ENCODE measurements at places on chromosomes 16 and 17. TPM values are rescaled to one million over a fixed set of nuclear protein-coding genes. Genes with fewer than 3 reads are reported as not detected.

TNFAIP1 gene
- 40.5 TPM for polyA plus RNA-seq

DNA sequence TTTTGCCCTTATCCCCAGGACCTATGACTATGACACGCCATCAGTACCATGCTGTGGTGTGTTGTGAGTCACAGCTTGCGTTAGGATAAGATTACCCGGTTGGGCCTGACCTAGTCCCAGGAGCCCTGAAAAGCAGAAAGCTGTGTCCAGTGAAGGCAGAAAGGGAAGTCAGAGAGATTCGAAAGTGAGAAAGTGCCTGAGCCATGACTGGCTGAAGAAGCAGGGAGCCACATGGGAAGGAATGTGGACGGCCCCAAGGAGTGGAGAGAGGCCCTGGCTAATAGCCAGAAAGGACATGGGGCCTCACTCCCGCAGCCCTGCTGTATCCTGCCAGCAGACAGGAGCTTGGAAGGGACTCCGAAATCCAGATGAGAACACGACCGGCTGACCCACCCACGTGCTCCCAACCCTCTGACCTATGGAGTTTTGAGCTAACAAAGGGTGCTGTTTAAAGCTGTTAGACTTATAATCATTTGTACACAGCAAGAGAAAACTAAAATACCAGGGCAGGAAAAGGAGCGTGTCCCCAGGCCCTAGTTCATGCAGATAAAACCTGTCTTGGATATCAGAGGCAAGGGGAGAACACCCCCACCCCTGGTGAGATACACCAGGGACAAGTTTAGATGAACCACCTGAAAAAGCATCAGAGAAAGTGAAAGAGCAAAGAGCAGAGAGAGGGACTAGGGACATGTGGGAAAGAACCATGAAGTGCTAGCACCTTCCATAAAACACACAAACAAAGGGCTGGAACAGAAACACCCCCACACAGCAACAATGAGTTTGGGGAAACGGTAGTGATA lies 115.3 kb downstream of the SLC39A11 start:
- peak; percentile 46 for DNase-seq

C16orf89 gene
- polyA plus RNA-seq: 3.3 TPM

CDK3 gene
- 19.0 TPM for polyA plus RNA-seq

GSG1L gene
- 0.20 TPM for polyA plus RNA-seq

ZCCHC14 gene
- polyA plus RNA-seq: 41.8 TPM

DNA sequence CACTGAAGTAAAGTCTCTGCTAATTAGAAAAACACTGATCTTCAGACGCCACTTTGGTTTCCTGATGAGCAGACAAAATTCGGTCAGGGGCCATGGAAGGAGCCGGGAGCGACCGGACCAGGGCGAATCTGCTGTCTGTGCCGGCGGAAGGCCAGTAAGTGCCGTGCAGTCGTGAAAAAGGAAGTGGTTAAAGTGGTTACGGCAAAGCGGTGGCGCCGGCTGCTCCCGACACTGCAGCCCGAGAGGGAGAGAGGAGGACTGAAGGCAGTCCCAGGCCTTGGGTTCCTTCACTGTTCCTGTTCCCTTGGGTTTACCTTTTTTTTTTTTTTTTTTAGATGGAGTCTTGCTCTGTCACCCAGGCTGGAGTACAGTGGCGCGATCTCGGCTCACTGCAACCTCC lies 17.3 kb upstream of the HEXD start:
- no peak for DNase-seq

SPIRE2 gene
- polyA plus RNA-seq: 15.7 TPM

GRCh38 chr17:59511726-59512125 lies 53.7 kb upstream of the DHX40 start:
- no peak for DNase-seq

GRCh38 chr17:76537578-76538280 lies at the start of gene CYGB:
Gene CYGB (minus strand): TSS chr17:76537709. CDS start chr17:76537542, 167 bp downstream.
- DNase-seq: no peak

DNA sequence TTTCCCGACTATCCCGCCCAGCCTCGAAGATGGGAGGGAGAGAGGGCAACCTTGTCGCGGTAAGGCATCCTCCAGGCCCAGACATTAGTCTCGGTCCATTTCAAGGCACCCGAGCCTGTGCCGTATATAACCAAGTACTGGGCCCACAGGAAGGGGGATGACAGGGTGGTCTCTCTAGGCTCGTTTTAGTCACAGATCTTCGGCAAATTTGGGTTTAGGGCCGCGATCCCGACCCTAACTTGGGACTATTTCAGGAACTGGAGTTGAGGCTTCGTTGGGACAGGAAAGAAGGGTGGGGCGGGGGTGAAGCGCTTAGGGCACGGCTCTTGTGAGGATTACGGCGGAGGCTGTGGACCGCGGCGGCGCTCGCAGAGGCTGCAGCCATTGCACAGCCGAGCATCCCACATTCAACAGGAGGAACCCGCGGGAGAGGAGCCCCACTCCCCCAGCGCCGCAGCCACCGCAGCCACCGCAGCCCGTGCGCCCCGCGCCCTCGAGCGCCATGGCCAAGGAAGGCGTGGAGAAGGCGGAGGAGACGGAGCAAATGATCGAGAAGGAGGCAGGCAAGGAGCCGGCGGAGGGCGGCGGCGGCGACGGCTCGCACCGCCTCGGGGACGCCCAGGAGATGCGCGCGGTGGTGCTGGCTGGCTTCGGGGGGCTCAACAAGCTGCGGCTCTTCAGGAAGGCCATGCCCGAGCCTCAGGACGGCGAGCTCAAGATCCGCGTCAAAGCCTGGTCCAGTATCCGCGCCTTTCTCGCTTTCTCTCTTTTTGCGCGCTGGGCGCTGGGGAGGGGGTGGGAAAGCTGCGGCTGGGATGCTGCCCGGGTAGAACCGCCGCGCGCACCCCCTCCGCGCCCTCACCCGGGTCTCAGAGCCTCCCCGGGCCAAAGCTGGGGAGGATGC lies at the start of gene VAT1L:
TSS of gene VAT1L (plus strand) at position 384 of the 904 bp plus-strand sequence. CDS start at position 503, 119 bp downstream.
- DNase-seq: peak; percentile 60

- no peak for DNase-seq
Measured at GRCh38 chr16:54462151-54462651, 175.6 kb upstream of the IRX3 start.

Data from left kidney (tissue), 8 donors.